AG09309 (cell line): ENCODE measurements at places on chromosomes 1 and 21.
A peak's percentile ranks its signal among the peaks of the same experiment; 100 is the strongest.

DNA sequence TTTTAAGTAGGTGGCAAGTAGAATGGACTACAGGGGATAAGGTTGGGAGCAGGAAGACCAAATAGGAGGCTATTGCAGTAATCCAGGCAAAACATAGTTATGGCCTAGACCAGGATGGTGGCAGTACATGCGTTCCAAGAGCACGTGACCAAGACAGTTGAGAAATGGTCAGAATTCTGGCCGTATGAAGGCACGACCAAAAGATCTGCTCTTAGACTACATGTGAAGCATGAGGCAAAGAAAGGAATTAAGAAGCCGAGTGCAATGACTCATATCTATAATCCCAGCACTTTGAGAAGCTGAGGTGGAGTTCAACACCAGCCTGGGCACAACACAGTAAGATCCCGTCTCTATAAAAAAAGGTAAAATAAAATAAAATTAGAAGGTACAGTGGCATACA, 71.3 kb downstream of the LUZP1 start:
- DNase-seq: no peak

DNA sequence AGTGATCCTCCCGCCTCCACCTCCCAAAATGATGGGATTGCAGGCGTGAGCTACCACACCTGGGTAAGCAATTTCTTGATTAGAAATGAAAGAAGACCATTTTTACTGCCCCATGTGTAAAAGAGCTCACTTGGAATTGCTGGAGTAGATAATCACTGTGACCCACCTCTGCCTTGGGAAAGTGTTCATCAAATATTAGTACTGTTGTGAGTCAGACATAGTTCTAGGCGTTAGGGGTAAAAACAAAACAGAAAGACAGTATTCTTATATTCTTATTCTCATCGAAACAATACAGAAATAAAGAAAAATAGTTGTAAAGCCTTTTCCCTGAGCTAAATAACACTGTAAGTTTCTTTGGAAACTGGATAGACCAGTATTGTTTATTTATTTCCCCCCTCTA, 36.2 kb downstream of the CELF3 start:
- DNase-seq: no peak

GRCh38 chr1:27284425-27285273, 37.3 kb upstream of the TMEM222 start:
- DNase-seq: no peak

DNA sequence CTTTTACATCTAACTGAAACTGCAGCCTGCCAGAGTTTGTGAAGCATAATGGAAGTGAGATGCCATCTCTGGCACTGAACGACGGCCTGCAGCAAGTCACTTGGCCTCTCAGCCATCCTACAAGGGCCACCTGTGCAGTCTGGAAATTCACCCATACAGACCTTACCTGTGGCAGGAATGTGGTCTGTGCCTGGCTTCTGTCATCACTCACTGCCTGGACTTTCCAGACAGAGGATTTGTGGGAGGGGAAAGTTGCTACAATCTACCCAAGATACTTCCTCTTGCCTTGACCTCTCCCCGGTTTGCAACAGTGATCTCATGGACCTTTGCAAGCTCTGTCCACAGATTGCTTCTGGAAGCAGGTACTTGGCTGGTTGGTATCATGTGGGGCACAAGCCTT, 58.4 kb upstream of the ATP1B1 start:
- DNase-seq: no peak

- no peak for DNase-seq
These were observed 100.2 kb downstream of the LRRC53 start for GRCh38 chr1:74412244-74412643.

DNA sequence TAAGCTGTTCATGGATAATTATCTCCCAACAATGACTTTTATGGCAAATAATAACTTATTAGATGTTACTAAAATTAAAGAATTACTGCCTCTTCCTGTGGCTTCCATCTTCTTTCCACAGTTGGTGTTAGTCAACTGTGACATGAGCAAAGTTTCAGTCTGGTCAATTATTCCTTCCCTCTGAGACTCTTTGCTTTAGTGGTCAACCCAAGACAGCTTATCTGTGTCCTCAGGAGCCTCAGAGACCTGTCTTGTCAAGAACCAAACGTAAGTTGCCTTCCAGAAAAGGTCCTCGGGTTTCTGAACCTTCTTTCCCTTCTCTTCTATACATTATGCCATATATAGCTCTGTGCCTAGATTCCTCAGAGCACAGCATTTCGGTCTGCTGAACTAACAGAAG, 263.2 kb upstream of the ZP4 start:
- no peak for DNase-seq

- no peak for DNase-seq
These were observed 70.1 kb downstream of the KCNJ15 start for GRCh38 chr21:38326899-38327298.

DNA sequence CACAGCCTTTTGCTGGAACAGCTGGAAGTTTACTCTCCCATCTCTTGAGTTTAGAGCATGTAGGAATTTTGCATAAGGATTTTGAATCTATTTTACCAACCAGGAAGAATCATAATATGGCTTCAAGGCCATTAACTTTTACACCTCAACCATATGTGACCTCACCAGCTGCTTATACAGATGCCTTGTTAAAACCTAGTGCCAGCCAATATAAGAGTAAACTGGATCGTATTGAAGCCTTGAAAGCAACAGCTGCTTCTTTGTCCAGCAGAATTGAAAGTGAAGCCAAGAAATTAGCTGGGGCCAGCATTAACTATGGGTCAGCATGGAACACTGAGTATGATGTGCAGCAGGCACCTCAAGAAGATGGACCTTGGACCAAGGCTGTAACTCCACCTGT, 65.4 kb downstream of the CEP350 start:
- no peak for DNase-seq

DNA sequence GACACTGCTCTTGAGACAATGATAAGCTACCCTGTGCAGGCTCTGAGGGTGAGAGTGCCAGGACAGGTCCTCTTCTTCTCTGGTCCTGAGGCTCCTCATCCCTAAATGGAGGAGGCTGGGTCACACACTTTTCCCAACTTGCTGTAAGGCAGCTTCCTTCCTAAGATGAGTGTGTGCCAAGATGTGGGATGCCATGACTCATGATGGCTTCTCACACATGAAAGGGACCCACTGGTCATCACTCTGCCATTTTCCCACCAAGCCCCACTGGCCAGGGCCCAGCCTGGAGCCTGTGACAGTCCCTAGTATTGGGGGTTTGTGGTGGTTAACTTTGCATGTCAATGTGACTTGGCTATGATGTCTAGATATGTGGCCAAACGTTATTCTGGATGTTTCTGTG, 54.4 kb downstream of the CNIH3 start:
- DNase-seq: no peak

DNA sequence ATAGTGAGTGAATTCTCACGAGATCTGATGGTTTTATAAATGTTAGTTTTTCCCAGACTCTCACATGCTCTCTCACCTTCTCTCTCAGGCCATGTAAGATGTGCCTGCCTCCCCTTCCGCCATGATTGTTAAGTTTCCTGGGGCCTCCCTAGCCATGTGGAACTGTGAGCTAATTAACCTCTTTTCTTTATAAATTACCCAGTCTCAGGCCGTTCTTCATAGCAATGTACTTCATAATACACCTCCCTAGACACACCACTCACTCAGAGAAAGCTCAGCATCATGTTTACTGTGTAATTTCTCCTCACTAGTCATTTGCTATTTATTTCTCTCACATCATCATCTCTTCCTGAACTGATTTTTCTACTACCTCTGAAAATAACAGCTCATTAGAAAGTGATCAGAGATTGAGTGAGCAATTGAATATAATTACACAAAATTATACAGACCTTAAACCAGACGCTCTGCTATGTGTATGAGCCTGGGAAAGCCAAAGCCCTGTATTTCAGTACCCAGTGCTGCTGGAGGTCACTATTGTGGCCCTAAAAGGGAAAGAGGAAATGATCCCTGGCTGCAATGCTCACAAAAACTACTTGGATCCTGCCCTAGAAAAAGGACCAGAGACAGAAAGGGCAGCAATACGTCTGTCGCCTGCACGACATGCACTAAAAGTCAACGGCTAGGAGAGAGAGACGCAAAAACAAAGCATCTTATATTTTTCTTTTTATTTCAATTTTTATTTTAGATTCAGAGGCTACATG, 284.5 kb downstream of the DSCAM start:
- no peak for DNase-seq

DNA sequence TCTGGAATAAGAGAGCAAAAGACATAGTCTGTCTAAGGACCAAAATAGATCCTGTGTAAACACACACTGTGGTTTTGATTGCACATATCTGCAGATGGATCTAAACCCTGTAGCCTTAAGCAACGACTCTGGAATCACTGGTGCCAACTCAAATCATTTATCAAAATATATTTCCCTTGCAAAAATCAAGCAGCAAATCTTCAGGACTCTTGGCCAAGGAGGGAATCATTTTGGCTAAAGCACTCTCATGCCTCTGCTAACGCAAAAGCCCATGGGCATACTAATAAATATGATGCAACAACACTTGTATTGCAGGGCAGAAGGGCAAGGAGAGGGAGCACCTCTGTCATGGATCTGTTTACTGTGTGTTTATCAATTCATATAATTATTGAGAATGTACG, 155.4 kb upstream of the DUSP10 start:
- peak; percentile 54 for DNase-seq

- DNase-seq: no peak
These were observed 182.9 kb downstream of the OMA1 start for GRCh38 chr1:58363585-58363984.

DNA sequence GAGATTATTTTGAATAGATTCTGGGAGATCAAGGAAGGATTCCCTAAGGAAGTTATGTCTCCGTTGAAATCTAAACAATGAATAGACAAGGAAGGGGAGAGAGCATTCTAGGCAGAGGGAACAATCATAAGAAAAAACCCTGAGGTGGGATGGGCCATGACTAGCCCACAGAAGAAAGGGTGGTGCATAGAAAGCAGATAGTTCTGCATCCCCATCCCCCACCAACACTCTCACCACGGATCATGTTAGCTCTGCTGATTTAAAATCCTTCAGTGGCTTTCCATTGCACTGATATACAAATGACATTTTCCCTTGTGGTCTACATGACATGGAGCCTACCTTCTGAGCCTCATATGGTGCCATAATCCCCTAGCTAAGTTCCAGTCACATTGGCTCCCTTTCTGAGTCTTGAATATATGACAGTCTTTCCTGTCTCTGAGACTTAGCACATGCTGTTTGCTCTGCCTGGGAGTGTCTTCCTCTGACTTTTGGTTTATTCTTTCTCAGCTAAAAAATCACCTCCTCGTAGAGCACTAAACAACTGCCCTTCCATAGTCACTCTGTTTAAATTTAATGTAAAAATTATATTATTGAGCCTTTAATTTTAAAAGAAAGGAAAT, 15.2 kb downstream of the SCMH1 start:
- DNase-seq: no peak

DNA sequence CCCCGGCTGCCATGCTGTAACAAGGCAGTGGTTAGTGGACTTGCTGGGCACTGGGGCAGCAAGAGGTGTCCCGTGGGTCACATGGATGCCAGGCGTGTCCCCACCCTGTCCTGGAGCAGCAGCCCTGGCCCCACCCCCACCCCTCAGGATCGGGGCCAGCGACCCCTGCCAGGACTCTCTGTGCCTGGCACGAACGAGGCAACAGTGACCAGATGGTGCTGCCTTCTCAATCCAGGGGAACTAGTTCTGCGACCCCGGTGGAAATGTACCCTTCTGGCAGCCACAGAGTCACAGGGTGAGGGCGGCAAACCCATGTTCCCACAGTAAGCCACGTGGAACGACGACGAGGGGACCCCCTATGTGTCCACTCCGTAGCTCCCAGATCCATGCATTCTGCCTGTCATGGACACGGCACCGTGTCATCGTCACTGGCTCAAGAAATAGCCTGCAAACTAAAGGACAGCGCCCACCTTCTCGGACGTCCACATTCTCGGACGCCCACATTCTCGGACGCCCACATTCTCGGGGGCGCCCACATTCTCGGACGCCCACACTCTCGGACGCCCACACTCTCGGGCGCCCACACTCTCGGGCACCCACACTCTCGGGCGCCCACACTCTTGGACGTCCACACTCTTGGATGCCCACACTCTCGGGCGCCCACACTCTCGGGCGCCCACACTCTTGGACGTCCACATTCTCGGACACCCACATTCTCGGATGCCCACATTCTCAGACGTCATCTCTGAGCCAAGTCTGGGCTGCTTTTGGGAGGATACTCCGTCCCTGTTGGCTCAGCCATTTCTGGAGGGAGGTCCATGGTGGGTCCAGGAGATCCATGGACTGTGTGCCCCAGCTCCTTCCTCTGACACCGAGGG, 19.6 kb upstream of the ACTRT2 start:
- DNase-seq: no peak

- DNase-seq: no peak
These were observed 104.8 kb downstream of the TOMM20 start for GRCh38 chr1:235023711-235024439.

- DNase-seq: no peak
These were observed 148.2 kb upstream of the COL6A1 start for GRCh38 chr21:45833414-45833813.

- peak; percentile 59 for DNase-seq
These were observed 35.4 kb upstream of the CD1D start for GRCh38 chr1:158145173-158145719.

GRCh38 chr1:72023063-72023930, 259.0 kb downstream of the NEGR1 start:
- no peak for DNase-seq

DNA sequence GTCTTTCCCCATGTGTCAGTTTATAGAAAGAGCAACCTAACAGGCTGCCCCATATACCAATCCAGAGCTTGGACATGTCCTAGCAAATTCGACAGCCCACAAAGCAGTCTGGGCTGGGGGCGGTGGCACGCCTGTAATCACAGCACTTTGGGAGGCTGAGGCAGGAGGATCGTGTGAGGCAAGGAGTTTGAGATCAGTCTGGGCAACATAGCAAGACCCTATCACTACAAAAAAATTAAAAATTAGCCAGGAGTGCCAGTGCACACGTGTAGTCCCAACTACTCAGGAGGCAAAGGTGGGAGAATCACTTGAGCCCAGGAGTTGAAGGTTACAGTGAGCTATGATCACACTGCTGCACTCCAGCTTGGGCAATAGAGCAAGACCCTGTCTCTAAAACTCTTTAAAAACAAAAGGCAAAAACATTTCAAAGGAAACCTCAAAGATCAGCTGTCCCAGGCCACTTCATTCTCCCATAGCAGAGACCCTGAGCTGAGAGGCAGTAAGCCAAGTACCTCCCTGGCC, 54.4 kb downstream of the SETD4 start:
- no peak for DNase-seq

GRCh38 chr1:99943223-99943794, 26.5 kb upstream of the SLC35A3 start:
- DNase-seq: peak; percentile 86
